ENCODE measurements at places on chromosomes 6 and 20.
A peak's percentile ranks its signal among the peaks of the same experiment; 100 is the strongest.

DNA sequence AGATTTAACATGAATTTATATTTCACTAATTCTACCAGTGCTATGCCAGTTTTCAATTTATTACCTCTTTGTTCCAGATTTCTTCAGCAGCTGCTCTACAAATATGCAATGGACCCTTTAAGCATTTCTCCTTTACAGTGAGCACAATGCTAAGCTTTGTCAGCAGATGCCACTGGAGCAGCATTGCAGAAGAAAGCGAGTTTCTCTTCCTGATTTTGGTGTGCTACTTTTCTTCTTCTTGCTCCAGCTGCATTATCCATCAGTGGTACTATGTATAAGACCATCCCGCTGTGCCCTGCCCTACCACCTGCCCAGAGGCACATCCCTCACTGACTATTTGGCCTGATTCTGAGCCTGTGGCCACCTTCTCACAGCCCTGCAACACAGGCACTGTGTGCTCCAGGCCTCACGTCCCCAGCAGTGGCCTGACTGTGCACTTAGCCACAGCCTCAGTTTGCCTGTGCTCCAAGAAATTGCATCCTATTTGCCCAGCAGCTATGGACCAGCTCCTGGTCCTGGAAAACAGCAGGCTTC, 84.1 kb downstream of the TNFAIP3 start:
- no peak for DNase-seq

DNA sequence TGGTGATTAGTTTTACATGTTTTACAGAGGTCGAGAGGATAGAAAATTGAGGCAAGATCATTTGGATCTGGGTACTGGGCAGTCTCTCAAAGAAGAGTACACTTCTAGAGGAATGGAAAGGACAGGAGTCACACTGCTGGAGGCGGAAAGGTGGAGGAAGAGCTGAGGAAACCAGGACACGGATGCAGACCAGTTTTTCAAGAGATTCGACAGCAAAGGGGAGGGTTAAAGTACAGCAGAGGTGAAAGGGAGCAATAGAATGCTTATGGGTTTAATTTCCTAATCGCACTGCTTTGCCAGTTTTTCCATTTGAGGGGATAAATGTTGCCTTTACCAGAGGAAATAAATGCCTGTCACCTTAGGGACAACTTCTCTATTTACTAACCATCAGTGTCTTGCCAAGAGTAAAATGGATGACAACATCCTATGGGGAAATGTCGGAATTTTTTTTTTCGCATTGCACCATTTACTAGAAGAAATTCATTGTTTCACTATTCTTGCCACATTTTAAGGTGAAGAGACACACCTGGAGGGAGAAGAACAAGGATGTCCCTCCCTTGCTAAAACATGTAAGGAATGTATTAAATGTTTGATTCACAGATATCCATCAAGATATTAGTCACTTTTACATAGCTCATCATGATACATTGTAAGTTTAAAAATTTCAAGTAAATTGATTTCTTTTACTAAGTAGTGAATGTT, 226.6 kb downstream of the COL12A1 start:
- DNase-seq: no peak

GRCh38 chr20:49034070-49034732, 11.9 kb upstream of the CSE1L start:
- no peak for DNase-seq

GRCh38 chr6:136783495-136784270, 8.6 kb downstream of the MAP3K5 start:
- DNase-seq: no peak

DNA sequence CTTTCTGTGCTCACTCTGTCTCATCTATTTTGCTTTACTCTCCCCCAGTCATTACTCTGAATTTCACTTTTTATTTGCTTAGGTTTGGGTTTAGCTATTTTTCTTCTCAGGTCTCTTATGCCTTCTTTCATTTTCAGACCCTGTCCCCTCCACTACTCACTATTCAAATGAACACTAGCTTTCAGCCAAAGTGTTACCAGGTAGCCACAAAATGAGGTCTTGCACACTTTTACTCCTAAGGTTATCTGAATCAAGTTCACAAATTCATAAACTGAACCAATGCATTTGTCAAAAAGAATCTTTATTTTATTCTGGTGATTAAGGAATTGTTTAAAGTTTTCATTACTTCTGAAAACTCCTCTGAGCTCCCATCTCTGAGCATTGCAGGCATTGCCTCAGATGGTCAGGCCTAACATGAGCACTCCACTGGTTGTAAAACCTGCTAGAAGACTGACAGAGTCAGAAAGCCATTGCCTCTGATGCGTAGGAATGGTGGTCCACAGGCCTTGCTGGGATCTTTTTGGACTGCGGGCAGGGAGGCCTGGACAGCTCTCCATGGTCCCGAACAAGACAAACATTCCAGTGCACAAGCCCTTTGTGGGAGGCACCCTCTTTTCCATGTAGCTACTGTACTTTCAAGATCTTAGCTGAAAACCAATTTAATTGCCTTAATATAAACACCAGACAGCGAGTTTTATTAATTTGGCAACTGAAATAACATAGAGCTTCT, 48.5 kb downstream of the FYN start:
- no peak for DNase-seq

- no peak for DNase-seq
Observed at GRCh38 chr6:63839485-63839884, 203.9 kb downstream of the PHF3 start.

GRCh38 chr6:169427856-169428255, 174.2 kb upstream of the THBS2 start:
- no peak for DNase-seq

- DNase-seq: no peak
Observed at GRCh38 chr6:26660000-26660361, 435 bp upstream of the ZNF322 start.

DNA sequence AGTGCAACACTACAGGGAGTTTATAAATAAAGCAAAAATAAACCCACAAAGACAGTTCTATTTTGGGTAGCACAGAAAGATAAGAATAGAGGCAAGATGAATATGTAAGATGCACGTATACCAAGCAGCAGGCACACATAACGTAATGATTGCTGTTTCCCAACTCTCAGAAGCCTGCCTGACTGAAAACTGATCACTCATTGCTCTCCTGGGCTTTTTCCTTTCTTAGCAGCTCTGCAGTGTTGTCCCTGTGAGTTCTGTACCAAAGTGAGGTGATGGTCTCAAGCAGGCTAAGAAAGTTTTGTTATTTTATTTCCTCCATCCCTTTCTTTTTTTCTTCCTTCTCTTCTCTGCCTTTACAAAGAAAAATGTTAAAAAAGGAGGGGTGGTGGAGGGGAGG, 522.0 kb upstream of the MAN1A1 start:
- DNase-seq: no peak

- DNase-seq: no peak
Observed at GRCh38 chr20:9215539-9215938, 146.7 kb downstream of the PLCB4 start.

DNA sequence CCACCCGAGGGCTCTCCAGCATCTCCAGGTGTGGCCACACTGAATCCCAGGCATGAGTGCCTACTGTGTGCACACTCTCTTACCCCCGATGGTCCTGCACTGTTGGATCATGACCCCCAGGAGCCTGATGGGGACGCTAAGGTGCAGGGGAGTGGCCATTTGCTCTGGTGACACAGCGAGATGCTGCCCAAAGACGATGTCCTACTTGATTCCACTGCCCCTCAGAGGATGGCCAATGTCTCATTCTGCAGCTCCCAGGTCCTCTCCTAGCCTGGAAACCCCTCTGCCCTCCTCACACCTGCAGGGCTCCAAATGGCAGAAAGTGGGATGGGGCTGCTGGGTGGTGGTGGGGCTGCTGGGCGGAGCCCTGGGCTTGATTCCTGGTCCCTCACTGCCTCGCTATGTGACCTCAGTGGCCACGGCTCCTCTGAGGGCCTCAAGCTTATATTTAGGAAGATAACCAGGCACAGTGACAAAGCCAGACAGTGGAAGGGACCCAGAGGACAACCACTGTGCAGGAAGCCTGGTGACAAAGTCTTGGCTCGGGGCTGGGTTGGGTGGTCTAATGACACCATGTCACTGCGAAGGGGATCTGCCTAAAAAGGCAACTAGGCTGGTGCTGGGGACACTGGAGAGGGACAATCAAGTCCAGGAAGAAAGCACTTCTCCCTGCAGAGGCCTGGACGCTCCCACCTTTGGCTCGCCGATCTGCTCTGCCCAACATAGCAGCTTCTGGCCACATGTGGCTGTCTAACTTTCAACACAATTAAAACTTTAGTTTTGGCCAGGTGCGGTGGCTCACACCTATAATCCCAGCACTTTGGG, 28.4 kb downstream of the TGM2 start:
- no peak for DNase-seq

DNA sequence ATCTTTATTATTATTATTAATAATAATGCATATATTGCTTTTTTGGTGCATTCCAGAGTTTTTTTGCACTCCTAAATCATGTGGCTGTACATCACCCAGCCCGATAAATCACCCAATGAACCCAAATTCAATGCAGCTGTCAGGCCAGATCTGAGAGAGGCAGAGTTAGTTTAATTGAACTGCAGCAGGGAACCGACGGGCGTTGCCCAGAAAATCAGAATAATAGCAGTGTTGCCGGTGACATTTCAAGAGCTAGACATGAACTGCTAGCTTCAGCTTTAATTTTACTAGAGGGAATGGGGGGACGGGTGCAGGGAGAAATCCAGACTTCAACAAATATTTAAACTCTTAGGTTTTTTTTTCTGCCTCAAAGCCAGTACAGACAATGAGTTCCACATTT, 135.0 kb downstream of the CLIC5 start:
- DNase-seq: peak; percentile 12

- DNase-seq: no peak
Observed at GRCh38 chr6:115120391-115120790, 777.6 kb upstream of the HS3ST5 start.

GRCh38 chr20:4542270-4542669, 179.4 kb upstream of the PRND start:
- no peak for DNase-seq

DNA sequence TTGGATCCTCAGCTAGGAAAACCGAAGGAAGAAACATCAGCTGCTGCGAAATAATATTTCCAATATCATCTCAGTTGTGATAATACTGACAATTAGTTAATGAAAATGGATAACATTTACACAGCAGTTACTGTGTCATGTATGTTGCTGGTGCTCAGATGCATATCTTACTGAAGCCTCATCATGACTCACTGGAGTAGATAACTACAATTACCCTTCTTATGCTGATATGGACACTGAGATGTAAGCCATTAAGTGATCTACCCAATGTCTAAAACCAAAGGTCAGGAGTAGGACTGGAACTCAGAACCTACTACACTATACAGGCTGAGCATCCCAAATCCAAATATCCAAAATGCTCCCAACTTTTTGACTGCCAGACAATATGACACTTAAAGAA, 54.7 kb upstream of the LYRM2 start:
- peak; percentile 4 for DNase-seq

DNA sequence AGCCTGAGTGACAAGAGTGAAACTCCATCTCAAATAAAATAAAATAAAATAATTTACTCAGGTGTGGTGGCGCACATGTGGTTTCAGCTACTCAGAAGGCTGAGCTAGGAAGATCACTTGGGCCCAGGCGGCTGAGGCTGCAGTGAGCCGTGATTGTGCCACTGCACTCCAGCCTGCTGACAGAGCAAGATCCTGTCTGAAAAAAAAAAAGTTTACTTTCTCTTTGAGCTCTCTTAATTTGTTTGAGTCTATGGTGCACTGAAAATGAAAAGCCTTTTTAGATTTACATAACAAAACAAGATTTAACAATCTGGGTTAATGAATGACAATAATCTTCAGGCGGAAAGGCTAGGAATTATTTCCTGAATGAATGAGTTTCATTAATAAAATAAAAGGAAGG, 23.3 kb upstream of the NHSL1 start:
- DNase-seq: no peak

GRCh38 chr6:41934278-41935192, 7.1 kb downstream of the CCND3 start:
- DNase-seq: no peak

GRCh38 chr20:36579996-36580545, 6.7 kb downstream of the TGIF2 start:
- peak; percentile 90 for DNase-seq

DNA sequence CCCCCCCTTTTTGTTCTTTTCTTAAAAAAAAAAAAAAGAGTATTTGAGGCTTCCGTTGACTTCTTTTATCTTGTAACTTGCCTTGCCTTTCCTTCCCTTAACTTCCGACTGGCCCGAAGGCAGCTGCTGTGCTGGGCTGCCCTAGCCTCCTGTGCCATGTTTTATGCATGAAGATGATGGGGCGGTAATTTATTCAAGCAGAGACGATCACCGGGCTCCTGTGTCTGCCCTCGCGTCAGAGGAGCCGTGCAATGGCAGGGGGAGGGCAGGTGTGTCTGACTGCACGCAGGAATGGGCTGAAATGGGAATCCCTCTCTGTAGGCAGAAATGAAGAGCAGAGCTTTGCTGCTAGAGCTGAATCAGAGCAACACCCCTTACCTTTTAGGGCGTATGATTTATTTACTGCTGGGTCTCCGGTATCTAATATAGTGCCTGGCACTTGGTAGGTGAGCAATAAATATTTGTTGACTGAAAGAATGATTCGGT, 106.3 kb upstream of the RIPOR2 start:
- DNase-seq: no peak

DNA sequence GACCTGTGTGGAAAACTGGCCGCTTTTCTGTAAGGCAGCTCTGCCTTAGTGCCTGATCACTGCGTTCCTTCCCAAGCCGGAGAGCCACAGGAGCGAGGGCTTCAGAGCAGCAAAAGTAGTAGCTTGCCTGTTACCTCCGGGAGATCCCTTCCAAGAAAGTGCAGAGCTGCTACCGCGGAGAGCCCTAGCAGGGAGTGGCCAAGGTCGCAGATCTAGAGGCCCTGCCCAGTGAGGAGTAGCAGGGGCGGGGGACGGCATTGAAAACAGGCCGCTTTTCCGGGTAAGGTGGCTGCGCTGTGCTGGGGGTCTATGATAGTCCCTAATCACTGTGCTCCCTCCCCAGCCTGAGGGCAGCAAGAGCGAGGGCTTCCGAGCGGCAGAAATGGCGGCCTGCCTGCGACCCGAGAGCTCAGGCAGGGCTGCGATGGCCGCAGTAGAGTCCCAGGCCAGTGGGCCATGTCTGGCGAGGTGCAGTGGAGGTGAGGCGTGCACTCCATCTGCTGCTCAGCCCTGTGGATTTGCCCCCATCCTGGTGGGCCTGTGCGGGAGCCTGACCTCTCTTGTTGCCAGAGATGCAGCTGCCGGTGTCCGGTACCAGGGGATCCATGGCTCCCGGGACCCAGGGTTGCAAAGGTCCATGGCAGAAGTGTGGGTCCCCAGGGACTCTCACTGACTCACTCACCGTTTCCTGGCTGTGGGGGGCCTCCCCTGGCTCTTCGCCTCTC, 67.3 kb downstream of the KLHL32 start:
- DNase-seq: no peak

GRCh38 chr20:2952766-2953165, 79.5 kb downstream of the PTPRA start:
- DNase-seq: no peak

- DNase-seq: no peak
Observed at GRCh38 chr6:84867521-84867920, 103.1 kb upstream of the TBX18 start.
